ENCODE measurements at places on chromosomes 7 and 10. TPM values are rescaled to one million over a fixed set of nuclear protein-coding genes. Genes with fewer than 3 reads are reported as not detected.

- DNase-seq = no peak
Measured at GRCh38 chr7:149719912-149720335, 53.5 kb downstream of the ZNF467 start.

GRCh38 chr7:95472581-95473161 lies 13.1 kb upstream of the ASB4 start:
- DNase-seq = no peak

WEE2 gene
- total RNA-seq = not detected

ANKRD30A gene
- total RNA-seq = not detected

GRCh38 chr10:6354168-6354772 lies 151.5 kb downstream of the PFKFB3 start:
- no peak for DNase-seq

IL2RA gene
- total RNA-seq = 2.2 TPM

- DNase-seq = no peak
Measured at GRCh38 chr7:96016735-96017134, 244.4 kb downstream of the DYNC1I1 start.

PLAC9 gene
- 166 TPM for total RNA-seq

DNA sequence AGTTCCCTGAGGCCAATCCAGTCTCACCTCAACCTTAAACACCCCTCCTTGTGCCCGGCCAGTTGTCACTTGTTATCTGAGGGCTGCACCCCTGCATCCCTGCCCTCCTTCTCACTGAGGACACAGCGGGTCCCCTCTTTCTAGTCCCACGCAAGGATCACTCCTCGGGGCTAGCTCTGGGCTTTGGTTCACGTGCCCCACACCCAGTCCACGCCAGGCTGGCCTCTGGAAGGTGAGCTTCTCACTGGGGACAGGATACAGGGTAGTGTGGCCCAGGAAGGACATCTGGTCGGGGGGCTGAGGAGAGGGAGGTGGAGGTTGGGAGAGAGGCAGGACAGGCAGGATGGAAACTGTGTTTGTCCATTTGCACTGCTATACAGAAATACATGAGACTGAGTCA lies 25.5 kb downstream of the UPP1 start:
- no peak for DNase-seq

- DNase-seq = no peak
Measured at GRCh38 chr10:93452143-93452542, 30.0 kb downstream of the MYOF start.

DNA sequence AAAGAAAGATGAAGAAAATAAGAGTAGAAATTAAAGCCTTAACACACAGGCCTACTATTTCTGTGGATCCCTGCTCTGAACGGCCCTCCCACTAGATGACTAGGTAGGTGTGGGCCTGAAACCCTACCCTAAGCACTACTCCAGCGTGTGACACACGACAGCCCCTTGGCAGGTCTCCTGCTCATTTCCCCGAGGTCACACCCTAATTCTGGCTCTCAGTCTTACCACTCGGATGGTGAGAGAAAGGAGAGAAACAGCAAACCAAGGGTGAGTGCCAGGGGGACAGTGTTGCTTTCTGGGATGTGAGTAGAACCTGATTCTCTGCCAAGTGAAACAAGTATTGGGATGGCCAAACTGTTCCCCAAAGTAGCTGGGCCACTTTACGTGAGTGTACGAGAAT lies 12.1 kb downstream of the GALNTL5 start:
- DNase-seq = peak; percentile 30

DNA sequence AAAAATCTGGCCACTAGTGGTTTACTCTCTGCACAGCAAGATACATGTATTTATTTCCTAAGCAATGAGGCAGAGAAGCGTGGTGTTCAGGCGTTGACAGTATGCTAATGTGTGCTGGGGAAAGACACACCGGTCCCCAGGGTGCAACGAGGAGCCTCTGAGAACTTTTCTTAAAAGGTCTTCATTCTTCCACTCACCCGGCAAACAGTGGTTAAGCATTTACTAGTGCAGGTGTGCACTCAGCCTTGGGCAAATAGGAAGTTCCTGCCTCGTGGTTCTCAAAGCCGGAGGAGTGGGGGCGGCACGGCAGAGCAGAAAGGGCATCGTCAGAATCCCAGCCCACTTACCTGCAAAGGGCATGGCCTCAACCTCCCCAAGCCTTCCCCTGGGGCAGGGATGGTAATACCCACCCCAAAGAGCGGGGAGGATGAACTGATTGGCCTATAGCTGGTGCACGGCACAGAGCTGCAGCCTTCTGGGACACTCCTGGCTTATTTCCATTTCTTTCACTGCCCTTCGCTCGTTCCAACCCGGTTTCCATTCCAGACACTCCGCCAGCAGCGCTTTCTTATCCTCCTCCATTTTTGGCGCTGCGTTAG lies 184.3 kb upstream of the CTBP2 start:
- DNase-seq = no peak

GRCh38 chr7:2157473-2158279 lies 75.1 kb downstream of the MAD1L1 start:
- DNase-seq = peak; percentile 82

GIMAP1 gene
- 7.4 TPM for total RNA-seq

MOGAT3 gene
- not detected for total RNA-seq

OR2A5 gene
- not detected for total RNA-seq

DNA sequence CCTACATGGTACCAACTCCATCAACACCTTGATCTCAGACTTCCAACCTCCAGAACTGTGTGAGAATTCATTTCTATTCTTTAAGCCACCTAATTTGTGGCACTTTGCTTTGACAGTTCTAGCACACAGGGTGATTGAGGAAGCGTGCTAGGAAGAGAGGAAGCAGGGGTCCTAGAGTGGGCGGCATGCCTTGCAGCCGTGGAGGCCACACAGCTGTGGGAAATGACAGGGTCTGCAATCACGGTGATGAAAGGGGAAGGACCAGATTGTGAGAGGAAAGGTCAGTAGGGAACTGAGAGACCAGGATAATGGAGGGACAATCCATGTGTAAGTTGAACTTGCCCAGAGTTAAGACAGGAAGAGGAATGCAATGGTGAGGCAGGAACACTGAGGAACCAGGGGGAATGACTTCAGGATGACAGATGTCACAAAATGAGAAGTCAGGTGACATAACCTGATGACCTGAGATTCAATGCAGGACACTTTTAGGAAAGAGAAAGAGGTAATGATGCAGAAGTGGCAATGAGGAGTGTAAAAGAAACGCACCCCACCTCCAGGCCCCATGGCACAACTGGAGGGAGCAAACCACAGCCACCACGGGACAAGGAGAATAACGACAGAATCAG lies 87.3 kb upstream of the PIK3CG start:
- no peak for DNase-seq

GRCh38 chr10:51162002-51162401 lies 87.7 kb downstream of the PRKG1 start:
- no peak for DNase-seq

DNA sequence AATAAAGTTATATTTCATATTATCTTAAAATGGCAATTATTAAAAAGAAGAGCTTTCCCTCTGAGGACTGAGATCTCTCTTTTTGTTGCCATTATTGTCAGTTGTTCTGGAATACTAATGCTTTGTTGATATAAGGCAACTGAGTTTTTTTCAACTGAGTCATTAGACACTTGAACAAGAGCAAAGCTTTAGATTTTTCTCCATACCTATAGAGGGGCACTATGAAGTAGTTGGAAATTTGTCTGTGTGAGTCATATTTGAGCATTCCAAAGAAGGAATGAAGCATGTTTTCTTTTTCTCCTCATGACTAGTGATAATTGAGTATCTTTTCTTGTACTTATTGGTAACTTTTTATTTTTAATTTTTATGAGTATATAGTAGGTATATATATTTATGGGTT lies 24.5 kb downstream of the RPA3 start:
- no peak for DNase-seq

GRCh38 chr10:31602541-31603234 lies 283.7 kb downstream of the ZEB1 start:
- peak; percentile 80 for DNase-seq

- no peak for DNase-seq
Measured at GRCh38 chr10:73862011-73862410, 12.3 kb downstream of the CAMK2G start.

DNA sequence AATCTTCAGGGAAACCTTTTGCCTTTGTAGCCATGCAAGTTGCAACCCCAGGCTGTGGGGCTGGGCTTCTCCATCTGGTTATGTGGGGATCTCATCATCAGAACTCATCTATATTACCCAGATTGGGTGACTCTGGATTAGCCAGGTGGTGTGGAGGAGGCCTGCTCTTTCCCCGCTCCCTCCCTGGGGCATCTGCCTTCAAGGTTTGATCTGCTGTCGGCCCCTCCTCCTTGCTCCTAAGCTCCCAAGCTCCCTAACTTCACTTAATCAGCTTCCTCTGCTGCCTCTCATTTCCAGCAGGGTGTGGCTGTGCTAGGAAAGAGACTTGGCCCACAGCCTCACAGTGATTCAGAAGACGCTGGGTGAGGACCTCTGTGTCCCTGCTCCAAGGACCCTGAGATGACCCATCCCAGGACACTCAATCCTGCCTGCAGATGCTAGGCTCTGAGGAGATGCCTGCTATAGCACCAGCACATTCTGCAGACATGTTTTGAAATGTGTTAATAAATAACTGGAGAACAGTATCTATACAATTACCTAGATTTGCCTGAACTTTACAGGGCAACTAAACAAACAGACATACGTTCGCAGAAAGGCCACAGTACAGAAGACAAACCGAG lies 392.1 kb upstream of the PODXL start:
- peak; percentile 16 for DNase-seq

GRCh38 chr7:128271471-128271941 lies 30.4 kb downstream of the LEP start:
- no peak for DNase-seq

DNA sequence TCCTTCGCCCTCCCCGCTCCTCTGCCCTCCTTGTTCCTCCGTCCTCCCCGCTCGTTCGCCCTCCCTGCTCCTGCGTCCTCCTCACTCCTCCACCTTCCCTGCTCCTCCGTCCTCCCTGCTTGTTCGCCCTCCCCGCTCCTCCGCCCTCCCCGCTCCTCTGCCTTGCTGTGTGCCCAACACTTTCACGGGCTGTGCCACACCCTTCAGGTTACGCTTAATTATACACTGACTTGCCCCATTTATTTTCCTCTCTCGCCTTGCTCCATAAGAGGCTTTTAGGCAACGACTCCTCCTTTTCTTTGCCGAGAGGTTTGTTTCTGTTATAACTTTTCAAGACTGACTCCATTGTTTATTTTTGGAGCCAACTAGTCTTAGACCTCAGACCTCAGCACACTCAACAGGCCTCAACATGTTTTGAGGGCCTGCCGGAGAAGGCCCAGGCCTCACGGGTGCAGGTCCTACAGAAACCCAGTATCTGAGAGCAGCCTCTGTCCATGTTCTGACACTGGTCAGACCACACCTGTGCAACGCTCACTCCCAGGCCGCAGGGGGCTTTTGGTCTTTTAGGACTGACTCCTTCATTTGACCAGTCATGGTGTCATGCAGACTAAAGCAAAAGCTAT lies 18.2 kb upstream of the PRKAG2 start:
- DNase-seq = no peak

DNA sequence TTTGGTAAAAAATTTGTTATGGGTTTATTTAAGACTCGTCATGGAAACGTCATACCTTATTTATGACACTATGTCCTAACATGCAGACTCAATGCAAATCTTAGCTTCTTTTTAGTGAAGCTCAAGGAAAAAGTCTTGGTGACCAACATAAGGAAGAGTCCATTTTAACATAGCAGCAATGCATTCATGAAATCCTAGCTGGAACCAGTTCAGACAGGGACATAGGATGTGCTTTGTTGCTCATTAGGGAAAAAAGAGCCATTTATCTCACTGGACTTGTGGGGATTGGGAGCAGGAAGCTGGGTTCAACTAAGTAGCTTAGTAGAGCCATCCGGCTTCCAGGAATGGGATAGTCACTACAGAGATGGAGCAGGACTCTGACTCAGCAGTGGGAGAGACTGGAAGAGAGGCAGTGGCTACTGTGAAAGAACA lies 100.7 kb upstream of the DKK1 start:
- no peak for DNase-seq

ZWINT gene
- 3.9 TPM for total RNA-seq

DNA sequence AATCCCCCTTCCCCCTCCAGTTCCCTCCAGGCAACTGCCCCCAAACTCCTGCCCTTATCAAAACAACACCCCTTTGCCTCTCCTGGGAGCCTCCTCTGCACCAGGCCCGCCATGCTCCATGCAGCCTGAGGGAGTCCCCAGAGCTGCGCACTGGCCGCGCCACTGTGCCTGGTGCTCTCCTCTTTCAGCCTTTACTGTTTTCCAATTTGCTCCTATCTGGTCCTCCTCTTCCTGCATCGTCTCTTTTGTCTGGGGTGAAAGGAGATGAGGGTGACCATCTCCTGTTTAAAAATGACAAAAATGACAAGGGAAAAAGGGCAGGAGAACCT lies 165.8 kb upstream of the ADCY1 start:
- no peak for DNase-seq

DNA sequence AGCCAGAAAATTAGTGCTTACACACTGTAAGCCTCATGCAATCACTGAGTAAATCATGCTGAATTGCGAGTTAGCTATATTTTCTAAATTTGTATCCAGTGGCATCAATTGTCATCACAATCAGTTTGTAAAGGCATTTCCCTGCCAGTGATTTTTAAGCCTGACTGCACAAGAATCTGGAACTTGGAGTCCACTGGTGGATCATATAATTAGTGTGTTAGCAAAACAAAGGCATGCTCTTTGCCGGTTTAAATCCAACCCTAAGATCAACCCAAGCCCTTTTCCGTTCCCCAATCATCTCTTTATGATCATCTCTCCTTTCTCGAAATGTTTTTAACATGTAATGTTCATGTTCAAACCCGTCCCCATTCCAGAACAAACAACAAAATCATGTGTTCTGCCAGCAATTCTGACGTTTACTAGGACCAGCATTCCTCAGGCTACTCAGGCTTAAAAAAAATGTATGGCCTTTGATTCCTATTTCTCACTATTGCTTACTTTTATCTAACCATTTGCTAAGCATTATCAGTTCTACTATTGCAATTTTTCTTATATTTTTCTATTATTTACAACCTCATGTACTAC lies 649.2 kb downstream of the SORCS1 start:
- no peak for DNase-seq

C10orf62 gene
- 1.2 TPM for total RNA-seq

GRCh38 chr10:116766837-116767634 lies 24.7 kb upstream of the HSPA12A start:
- no peak for DNase-seq

GSTO2 gene
- total RNA-seq = 1.3 TPM

DNA sequence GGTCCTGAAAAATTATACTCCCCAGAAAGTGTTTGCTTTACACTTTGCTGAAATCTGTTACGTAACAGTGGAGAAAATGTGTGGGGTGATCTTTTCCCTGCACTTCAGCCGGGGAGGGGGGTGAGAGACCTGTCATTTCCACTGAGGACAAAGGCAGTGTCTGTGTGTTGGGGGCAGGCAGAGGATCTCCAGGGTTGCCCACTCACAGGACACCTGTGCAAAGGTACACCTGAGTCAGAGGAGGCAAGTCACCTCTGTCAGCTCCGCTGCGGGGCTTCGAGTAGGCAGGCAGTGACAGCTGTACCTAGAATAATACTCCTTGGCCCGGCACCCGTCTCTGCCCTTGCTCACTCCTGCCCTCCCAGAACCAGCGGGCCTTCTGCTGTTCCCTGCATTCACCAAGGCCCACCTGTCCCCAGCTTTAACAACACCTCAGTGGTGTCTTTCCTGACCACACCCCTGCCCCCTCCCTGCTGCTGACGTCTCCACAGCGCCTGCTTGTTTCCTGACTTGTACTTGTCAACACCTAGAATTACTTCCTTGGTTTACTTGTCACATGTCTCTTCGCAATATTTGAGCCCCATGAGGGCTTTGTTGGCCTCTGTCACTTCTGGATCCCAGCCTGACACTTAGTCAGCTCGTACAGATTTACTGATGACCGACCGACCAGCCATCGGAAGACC lies 159.2 kb downstream of the NEURL1 start:
- DNase-seq = no peak

LHFPL3 gene
- total RNA-seq = not detected

SEMA4G gene
- 3.1 TPM for total RNA-seq

All from tibial nerve (tissue), 4 donors.